Stimulated activated CD4-positive, alpha-beta T cell treated with anti-CD3 and anti-CD28 coated beads, Interleukin-4, amount 100 ng/mL, for 1 hour (primary cell): ENCODE measurements at places on chromosomes 11 and 22.

GRCh38 chr22:39493759-39494158 is 8.3 kb upstream of the MIEF1 start:
- DNase-seq: no peak

- DNase-seq: no peak
Observed at GRCh38 chr11:70431611-70432010, 33.3 kb downstream of the CTTN start.

DNA sequence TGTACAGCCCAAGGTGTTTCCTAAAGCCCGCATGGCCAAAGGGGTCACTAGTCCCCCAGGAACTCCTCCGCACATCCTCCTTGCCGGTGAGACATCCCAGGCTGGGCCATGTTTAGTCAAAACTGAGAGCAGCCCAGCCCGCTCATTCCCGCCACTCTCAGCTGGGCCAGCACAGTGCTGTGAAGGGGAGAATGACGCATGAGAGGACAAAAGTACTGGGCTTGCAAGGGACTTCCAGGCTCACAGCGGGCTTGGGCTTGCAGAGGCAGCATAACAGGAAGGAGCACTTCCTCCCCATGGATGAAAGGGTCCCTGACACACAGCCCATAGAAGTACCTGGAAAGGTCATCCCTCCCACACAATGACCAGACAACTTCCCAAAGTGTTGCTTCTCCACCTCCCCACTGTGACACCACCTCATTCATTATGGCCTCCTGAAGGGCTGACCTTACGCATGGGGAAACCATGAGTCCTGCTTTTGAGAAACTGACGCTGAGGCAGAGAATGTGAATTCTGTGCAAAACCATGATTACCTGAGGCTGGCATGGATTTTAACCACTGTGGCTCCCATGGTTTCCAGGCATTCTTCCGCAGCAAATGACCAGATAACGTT is 19.1 kb downstream of the ETS1 start:
- DNase-seq: no peak

GRCh38 chr11:36146437-36146836 is 142.8 kb downstream of the COMMD9 start:
- no peak for DNase-seq

DNA sequence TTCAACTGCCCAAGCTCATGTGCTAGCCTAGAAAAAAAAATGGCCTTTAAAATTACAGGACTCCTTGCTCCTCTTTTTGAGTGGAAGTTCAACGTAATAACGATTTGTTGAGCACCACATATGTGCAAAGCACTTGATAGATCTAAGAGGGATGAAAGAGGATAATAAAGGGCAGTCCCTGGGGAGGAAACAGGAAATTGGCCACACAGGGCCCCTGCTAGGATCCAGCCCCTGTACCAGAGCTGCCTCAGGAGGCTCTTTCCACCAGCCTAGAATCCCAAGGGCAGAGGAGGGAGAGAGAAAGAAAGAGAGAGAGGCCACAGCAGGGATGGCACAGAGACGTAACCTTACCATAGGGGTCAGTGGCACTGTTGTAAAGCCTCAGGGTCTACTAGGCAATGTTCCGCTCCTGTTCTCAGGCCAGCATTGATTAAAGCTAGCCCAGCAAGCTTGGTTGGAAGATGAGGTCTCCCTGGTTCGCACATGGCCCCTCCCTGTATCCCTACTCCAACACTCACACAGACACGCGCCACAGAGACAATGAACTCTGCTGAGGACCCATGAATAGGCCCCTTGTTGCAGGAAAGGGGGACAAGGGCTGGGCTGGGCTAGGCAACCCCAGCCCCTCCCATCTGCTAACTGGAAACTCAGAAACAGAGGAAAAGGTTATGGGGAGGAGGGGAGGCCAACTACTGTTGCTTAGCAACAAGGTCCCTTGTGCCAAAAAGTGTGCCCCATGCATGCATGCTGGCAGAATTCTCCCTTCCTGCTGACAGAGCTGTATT is at the start of gene TMPRSS5:
Gene TMPRSS5 (minus strand): TSS at position 438 of the 785 bp plus-strand sequence. CDS start 84 bp downstream, at position 354.
- no peak for DNase-seq

DNA sequence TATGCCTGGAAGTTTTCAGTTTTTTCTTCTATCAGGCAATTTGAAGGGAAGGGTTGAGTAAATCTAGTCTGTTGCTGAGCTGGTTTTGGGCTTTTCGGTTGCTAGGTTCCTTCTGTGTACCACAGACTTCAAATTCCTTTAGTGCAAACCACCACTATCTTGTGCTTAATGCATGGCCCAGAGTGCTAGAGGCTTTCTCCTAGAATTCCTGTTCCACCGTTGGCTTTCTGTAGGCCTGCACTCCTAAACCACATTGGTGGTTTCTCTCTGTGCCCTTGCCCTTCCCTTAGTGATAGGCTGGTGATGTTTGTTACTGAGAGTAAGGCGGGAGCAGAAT is 47.1 kb upstream of the CTSC start:
- DNase-seq: no peak

DNA sequence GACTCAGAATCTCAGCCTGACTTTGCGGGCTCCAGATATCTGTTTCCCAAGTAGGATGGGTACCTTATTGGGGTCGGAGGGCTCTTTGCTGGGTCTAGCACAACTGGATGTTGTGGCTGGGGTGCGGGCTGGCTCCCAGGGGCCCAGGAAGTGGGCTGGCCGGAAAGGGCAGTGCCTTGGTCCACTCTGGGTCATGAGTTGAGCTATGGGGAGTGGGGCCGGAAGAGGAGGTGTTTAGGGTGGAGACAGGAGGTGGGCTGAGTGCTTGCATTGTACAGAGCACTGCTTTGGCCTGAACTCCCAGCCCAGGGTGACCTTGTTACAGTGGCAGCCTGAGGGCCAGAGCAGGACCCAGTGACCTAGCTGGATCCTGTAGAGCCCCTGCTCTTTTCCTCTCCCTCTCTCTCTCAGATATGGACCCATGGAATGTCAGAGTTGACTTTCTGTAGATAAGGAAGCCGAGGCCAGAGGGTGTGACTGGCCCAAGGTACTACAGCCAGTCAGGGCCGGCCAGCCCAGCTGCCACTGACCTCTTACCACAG is 13.2 kb downstream of the PHLDB1 start:
- no peak for DNase-seq

- no peak for DNase-seq
Observed at GRCh38 chr11:29511394-29511793, 505.4 kb downstream of the KCNA4 start.

DNA sequence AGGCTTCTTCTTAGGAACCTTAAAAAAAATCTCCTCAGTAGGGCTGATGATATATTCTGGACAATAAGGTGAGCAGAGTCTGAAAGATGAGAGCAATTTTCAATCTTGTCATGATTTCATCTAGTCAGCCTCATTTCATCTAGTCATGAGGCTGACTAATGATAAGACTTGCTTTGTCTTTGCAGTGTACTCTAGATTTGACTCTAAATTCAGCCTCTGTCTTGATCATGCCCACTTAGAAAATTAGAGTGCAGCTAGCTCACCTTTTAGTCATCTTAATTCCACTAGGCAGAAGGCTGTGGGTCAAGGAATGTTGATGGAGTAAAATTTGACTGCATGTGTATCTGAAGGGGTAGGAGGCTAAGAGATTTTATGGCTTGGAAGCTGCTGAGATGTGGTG is 5.5 kb downstream of the EHF start:
- no peak for DNase-seq

- no peak for DNase-seq
Observed at GRCh38 chr11:36398231-36398953, 102.3 kb downstream of the PRR5L start.

- no peak for DNase-seq
Observed at GRCh38 chr22:19843107-19843856, 11.4 kb downstream of the GNB1L start.

DNA sequence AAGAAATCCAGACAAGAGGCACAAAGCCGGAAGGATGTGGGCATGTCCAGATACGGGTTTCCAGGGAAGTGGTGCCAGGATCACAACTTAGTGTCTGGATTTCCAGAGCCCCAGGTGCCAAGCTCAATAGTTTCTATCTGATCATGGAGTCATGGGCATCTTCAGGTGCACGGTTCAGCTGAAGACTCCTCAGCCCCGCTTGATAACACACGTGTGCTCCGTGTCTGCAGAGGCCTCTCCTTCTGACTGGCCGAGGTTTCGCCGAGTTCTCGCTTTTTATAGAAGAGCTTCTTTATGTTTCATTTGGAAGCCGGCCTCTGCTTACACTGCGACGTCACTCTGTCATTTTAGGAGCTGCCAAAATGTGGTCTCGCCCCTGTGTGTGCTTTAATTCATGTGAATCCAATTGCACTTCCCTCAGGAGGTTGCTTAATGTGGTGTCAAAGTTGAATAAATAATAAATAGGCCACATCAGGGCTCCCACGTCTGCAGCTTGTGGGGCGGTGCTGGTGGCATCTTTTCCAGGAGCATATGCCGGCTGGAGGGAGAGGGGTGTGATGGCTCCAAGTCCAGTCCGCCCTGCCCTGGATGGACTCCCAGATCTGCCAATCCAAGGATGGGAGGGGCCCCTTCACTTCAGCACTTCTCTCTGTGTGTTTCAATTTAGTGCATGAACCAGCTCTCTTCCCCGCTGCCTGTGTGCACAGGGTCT is 1410.8 kb downstream of the TBC1D22A start:
- no peak for DNase-seq

GRCh38 chr11:112983887-112984286 is 22.7 kb downstream of the NCAM1 start:
- no peak for DNase-seq

- DNase-seq: no peak
Observed at GRCh38 chr11:35009191-35009943, 92.9 kb downstream of the PDHX start.

DNA sequence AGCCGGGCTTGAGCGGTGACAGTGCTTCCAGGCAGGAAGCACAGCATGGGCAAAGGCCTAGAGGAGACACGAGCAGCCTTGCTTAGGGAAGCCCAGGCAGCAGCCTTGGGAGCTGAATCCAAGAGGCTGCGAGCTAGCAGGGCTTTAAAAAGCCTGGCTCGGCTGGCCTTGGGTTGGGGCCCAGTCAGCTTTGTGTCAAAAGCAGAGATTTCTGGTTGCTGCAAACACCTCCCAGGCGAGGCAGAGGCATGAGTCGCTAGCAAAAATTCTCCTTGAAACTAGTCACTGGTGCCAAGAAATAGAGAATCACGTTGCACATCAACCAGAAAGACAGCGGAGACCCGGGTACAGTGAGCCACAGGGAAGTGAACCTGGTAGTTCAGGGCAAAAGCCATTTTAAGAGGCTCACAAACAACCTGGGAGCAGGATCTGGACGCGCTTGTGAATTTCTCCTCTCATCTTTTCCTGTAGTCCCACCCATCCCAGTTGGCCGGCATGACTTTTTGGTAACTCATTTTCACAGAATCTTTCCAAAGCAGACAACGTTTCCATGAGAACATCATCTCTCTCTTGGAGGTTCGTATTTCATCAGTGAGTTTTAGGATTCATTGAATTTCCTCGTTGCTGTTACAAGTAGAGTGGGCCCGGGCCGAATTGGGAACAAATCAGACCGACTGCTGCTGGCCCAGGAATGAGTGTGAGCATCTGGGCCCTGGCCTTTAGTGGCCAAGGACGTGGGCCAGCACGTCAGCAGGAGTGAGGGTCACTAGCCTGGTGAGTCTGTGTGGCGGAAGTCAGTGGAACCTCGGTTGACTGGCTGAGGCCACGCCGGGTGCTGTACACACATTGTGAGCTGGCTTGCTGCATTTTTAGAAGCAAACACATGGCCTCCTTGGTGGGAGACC is 16.4 kb upstream of the FGF4 start:
- DNase-seq: no peak
